Upper lobe of left lung (tissue), 6 donors: ENCODE measurements at places on chromosomes 3 and 15. TPM values are rescaled to one million over a fixed set of nuclear protein-coding genes. Genes with fewer than 3 reads are reported as not detected.

DNA sequence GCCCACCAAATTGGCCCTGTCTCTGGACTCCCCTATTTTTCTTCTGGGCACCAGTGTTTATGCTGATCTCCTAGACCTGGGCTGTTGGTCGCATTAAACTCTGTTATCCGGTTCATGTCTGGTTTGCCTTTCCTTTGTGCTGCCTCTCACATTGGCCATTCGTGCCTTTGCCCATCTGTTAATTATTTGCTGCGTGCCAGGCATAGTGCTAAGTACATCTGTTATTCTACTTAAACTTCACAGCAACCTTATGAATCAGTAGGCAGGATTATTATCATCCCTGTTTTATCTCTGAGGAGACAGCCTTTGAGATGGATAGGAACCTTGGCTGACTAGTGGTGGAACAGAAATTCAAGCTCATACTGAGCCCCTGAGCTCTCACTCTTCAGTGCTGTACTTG, 76.0 kb downstream of the THSD4 start:
- no peaks in the 10 kb centered on the region for H3K36me3 ChIP-seq
- no peak overlapping the region for H3K4me3 ChIP-seq
- H3K4me1 ChIP-seq: peaks cover 1% of the 10 kb centered on the region
- no peak for DNase-seq
- H3K27me3 ChIP-seq: no peaks in the 10 kb centered on the region
- H3K27ac ChIP-seq: no peak overlapping the region

DNA sequence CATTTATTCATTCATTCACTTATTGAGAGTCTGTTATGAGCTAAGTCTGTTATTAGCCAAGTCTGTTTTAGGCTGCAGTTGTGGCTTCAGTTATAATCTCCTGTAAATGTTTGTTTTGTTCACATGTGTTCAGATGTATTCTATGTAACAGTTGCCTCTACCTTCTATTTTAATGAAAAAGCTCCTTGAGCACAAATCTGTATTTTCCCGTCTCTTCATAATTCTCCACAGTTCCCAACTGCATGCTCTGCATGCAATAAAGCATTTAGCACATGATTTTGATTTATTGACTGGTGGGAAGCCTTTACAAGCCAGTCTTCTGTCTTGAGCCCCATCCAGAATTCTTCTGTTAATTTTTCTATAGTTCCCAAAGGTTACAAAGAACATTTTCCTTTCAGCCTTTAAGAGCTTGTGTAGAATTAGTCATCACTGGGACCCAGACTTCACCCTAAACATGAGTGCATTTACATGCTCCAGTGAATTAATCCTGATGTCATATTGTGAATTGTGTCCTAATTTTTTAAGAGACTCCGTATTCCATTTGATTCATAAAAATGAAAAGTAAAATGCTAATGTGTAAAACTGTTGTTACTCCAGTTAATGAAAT, 122.3 kb upstream of the NR2E3 start:
- H3K36me3 ChIP-seq: no peaks in the 10 kb centered on the region
- no peak overlapping the region for H3K4me3 ChIP-seq
- no peaks in the 10 kb centered on the region for H3K27me3 ChIP-seq
- no peak for DNase-seq

GRCh38 chr3:30760040-30760695, 134.3 kb downstream of the GADL1 start:
- H3K27me3 ChIP-seq: no peaks in the 10 kb centered on the region
- no peaks in the 10 kb centered on the region for H3K36me3 ChIP-seq
- H3K4me3 ChIP-seq: no peak overlapping the region
- H3K27ac ChIP-seq: no peak overlapping the region

The GP5 gene
- 0.09 TPM for total RNA-seq

The CILP gene
- total RNA-seq: 5.2 TPM

The RTP3 gene
- not detected for total RNA-seq

The RBPMS2 gene
- total RNA-seq: 1.2 TPM
